ENCODE measurements at places on chromosomes 11 and 22.
A peak's percentile ranks its signal among the peaks of the same experiment; 100 is the strongest.

GRCh38 chr11:72307439-72307838, 63.5 kb upstream of the PHOX2A start:
- DNase-seq: no peak

- DNase-seq: no peak
Observed at GRCh38 chr11:116731821-116732220, 41.0 kb downstream of the BUD13 start.

GRCh38 chr11:128261011-128261421, 326.3 kb downstream of the ETS1 start:
- no peak for DNase-seq

- DNase-seq: no peak
Observed at GRCh38 chr22:27237080-27237741, 564.3 kb downstream of the MN1 start.

- DNase-seq: no peak
Observed at GRCh38 chr11:66313321-66314185, 3.3 kb downstream of the CD248 start.

DNA sequence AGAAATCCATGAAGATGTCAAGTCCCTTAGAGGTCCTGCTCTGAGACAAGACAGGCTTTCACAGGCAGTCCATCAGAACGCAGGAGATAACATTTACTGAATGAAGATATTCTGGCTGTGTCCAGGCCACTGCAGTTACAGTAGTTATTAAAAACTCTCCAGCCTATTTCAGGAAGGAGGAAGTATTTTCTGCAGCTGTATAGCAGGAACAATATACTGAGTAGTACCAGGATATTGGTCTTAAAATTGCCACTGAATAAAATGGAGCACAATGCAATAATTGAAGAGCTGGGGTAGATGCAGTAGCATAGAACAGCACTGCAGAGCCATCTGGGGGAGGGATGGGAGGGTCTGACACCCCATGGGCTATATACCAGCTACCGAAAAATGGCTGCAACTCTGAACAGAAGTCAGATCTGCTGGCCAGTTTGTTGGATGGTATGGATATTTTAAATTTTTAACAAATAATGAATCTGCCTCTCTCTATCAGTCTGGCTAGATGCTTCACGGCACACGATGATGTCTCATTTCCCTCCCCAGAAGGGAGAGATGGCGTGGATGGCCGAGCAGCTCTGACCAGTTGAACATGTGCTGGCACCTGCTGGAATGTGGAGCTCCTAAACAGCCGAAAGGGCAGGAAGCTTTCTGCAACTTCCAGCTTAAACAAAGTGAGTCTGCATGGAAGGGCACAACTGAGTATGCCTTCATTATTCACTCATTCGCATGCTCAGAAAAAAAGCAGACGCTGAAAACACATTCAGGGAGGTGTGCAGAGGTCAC, 342.1 kb upstream of the SYN3 start:
- DNase-seq: no peak

GRCh38 chr11:67614730-67615714, 8.3 kb downstream of the NDUFV1 start:
- DNase-seq: no peak

DNA sequence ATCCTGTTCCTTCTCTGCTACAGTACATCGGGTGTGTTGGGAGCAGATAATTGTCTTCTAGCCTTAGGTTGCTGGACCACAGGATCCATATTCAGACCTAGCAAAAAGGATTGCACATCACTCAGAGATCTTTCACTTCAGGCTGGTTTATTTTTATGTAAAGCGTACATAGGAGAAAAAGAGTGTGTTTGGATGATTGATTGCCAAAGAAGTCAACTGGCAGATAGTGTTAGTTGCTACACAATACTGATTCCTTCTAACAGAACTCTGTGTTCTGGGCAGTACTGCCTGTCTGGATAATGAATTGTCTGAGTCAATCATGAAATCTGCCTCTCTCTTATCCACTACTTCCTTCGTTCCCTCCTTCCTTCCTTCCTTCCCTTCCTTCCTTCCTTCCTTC, 31.0 kb upstream of the PGM2L1 start:
- DNase-seq: no peak

GRCh38 chr11:575313-575995, 816 bp upstream of the PHRF1 start:
- DNase-seq: peak; percentile 67

- DNase-seq: no peak
Observed at GRCh38 chr11:117572129-117572528, 224.9 kb downstream of the DSCAML1 start.

DNA sequence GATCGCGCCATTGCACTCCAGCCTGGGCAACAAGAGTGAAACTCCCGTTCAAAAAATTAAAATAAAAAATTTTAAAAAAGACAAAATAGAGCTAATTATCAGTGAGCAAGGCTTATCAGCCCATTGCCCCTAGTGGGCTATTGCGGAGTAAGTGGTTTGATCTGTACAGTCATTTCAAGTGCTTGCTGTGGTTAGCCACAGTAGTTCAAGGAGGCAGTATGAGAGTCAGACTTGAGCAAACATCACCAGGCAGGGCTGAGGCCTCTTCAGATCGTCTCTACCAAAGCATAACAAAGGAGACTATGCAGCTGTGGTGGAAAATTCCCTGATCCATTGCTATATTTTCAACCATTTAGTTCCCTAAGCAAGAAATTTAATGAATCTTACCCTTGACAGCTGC, 4.3 kb upstream of the SBF2 start:
- DNase-seq: peak; percentile 76

DNA sequence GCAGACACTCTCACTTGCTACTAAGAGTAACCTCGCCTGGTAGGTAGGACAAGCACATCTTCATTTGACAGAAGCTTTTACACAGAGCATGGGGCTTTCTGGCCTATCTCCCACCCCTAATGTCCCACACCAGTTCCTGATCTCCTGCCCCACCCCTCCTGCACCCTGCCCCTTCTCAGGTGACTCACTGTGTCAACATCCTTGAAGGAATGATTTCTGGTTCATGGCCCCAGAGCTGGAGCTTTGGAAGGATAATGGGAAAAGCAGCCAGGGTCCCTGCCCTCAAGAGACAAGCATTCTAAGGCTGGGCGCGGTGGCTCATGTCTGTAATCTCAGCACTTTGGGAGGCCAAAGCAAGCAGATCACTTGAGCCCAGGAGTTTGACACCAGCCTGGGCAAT, 47.2 kb downstream of the LRFN4 start:
- DNase-seq: peak; percentile 48

GRCh38 chr11:120867531-120867930, 156.4 kb upstream of the TBCEL start:
- DNase-seq: no peak
